ENCODE measurements at places on chromosomes 16 and 17.

GRCh38 chr17:21248500-21248899 lies 4.7 kb downstream of the NATD1 start:
- no peak for DNase-seq

DNA sequence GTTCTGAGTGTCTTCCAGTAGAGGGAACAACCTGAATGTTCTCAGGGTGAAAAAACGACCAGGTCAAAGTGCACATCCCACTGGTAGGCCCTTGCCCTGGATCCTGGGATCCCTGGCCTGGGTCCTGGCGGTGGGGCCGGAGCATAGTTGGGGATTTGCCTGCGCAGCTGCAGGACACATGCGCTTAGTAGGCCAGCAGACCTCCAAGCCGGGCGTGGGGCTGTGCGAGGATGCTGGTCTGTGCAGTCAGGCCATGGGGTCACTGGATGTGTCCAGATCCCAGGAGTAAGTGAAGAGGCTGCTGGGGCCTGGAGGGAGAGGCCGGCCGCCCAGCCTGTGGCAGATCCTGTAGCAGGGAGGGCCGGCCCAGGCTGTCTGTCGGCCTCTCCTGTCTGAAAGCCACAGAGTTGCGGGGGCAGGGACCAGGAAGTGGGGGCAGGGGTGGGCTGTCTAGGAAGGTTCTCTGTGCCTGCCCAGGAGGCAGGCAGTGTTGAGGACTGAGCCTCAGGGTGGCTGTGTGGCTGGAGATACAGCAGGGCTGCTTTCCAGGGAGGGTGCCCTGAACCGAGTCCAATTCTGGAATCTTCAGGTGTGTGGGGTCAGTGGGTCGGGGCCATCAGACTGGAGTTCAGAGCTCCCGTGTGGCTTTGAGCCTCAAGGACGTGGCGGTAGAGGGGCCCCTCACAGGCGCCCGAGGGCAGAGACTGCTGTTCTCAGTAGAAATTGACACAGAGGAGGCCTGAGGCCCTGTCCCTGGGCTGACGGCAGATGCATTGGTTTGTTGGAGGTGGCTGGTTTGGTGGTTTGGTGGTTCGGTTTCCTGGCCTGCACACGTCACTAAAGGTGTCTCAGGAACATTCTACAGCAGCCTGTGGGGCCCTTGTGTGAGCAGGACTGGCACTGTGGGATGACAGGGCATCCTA lies 17.2 kb upstream of the NUDT16L1 start:
- DNase-seq = peak; percentile 74

- no peak for DNase-seq
Observed at GRCh38 chr16:9422762-9423513, 331.5 kb downstream of the HAPSTR1 start.

DNA sequence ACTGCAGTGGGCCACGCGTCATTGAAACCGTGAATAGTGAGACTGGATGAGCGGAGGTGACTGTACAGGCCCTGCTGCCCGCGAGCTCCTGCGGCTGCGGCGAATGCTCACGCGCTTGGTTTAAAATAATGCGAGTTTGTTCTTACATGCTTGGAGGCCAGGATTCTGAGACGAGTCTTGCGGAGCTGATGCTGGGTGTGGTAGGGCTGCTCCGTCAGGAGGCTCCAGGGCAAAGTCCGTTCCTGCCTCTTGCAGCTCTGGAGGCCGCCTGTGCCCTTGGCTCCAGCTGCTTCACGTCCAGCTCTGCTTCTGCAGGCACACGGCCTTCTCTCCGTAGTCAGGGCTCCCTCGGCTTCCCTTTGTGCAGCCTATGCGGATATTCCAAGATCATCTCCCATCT lies 9.5 kb downstream of the ACSF3 start:
- DNase-seq = no peak

GRCh38 chr16:28604186-28604565 lies 5.7 kb downstream of the SULT1A1 start:
- DNase-seq = no peak

DNA sequence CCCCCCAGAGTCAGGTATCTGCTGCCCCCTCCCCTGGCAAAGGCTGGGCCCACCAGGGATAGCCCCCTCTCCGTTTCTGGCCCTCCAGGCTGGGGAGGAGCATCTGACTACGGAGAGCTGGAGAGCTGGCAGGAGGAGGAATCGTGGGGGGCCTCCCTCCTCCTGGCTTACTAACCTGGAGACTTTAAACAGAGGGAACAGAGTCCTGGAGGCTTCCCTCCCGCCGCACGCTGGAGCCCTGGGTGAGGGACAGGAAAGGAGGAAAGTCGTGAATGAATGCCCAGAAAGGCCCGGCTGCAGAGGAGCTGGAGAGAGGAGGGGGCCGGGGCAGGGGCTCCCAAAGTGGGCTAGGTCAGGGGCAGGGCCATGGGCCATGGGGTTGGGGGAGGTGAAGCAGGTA lies 9.9 kb downstream of the SRCIN1 start:
- DNase-seq = no peak

GRCh38 chr16:49875806-49876715 lies 20.1 kb upstream of the ZNF423 start:
- no peak for DNase-seq

DNA sequence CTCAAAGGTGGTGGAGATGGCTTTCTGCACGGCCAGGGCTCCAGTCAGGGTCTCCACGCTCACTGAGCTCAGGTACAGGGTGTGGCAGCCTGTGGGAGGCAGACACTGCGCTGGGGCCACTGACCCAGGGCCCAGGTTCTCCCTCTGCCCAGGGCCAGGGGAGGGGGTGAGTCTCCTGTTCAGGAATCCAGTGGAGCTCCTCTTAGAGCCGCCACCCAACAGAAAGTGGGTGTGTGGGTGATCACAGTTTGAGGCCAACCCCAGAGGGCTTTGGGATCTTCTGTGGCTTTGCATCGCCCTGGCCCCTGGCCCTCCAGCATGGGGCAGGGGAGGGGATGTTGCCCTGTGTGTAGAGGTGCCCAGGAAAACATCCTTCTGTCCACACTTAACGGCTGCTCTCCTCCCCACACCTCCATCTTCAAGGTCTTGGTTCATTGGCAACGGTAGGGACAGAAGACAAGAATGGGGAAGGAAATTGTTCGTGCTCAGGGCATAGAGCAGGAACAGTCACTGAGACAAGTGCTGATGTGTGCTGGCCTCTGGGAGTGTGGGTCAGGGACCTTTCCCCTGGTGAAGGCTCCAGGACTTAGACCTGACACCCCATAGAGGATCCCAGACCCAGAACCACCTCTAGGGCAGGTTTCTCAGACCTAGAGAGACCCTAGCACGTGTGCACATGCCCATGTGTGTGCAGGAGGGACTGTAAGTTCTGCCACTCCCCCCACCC lies 21.5 kb downstream of the TNS4 start:
- no peak for DNase-seq

DNA sequence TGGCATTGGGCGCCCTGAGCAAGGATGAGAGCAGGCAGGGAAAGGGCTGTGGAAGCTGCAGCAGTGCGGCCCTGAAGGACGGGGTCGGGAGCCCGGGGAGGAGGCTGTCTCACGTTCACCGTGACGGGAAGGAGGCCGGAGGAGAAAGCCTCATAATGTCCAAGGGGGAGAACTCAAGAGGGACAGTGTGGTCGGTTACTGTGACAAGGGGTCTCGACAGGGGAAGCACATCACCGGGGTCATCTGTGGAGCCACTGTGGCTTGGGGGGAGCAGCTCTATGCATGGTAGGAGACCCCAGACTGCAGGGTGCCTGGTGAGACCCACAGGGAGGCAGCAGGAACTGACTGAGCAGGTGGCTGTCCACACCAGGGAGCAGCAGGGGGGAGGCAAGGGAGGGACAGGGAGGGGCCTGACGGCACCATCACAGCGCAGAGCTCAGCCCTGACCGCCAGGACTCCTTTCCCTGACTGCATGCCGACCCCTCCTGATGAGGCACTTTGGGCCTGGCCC lies 154.6 kb upstream of the CHMP6 start:
- DNase-seq = no peak

DNA sequence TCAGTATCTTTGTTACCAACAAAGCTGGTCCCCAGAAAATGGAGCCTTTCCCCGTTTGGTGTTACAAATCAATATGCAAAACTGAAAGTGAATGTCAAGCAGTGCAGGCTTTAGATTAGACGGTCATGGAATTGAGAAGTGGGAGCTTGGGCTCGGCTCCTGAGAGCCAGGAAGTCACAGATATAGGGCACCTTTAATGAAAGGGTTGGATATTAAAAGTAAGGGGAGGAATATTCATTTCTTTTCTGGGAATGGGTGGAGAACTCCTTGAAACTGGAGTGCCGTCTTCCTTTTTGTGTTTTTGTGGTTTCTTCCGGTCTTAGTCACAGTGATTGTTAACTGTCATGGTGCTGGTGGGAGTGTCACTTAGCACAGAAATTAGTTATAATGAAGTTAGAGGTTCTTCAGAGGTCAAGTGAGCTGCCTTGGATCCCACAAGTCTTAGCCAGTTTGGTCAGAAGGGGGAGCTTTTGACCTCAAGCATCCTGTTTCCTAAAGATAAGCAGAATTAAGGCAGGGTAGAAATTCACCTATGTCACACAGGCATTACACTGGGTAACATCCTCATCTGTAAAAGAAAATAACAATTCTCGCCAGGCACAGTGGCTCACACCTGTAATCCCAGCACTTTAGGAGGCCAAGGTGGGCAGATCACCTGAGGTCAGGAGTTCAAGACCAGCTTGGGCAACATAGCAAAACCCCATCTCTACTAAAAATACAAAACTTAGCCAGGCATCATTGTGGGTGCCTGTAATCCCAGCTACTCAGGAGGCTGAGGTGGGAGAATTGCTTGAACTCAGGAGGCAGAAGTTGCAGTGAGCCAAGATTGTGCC lies 9.6 kb upstream of the EIF1 start:
- DNase-seq = peak; percentile 91

- no peak for DNase-seq
Observed at GRCh38 chr16:68749432-68749831, 12.3 kb downstream of the CDH1 start.

- no peak for DNase-seq
Observed at GRCh38 chr17:80561541-80562114, 17.0 kb downstream of the RPTOR start.

DNA sequence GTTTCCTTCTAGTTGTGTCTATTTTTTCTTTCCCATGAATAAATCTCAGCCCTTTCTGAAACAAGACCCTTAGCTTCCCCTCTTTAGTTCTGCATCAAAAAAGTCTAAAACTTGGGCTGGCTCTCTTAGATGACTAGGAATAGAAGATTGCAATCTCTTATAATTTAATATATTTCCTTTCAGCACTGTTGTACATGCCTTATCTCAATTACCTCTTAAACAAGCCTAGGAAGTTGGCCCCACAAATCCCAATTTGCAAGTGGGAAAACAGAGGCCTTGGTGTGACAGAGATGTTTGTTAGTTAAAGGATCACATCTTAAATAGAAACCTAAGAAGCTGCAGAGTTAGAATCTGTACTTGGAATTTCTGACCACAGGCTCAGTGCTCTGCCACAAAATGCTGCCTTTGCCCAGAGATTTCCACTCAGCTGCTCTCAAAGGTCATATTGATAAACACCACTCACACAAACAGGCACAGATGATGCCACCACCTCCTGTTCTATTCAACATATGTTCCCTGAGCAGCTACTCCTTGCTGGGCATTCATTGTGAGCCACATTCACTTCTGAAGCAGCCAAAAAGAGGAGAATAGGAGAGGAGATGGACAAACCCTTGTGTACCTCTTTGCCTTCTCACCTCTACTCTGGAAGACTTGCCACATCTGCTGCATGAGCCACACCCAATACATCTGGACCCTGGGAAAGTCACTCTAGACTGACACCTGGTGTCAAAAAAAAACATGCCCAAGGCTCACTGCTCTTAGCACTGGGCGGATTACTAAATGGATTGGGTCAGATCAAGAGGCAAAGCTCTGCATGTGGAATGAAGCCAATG lies 5.5 kb downstream of the CCDC182 start:
- DNase-seq = no peak

GRCh38 chr16:7921345-7921744 lies 588.7 kb downstream of the RBFOX1 start:
- no peak for DNase-seq

GRCh38 chr17:2346475-2346874 lies 9.2 kb downstream of the SGSM2 start:
- no peak for DNase-seq

GRCh38 chr16:57091975-57092785 lies at the start of gene CPNE2:
Gene CPNE2, plus strand, starts transcription at chr16:57092583. Its CDS starts 18,160 bp downstream, at chr16:57110743.
- DNase-seq = peak; percentile 22

DNA sequence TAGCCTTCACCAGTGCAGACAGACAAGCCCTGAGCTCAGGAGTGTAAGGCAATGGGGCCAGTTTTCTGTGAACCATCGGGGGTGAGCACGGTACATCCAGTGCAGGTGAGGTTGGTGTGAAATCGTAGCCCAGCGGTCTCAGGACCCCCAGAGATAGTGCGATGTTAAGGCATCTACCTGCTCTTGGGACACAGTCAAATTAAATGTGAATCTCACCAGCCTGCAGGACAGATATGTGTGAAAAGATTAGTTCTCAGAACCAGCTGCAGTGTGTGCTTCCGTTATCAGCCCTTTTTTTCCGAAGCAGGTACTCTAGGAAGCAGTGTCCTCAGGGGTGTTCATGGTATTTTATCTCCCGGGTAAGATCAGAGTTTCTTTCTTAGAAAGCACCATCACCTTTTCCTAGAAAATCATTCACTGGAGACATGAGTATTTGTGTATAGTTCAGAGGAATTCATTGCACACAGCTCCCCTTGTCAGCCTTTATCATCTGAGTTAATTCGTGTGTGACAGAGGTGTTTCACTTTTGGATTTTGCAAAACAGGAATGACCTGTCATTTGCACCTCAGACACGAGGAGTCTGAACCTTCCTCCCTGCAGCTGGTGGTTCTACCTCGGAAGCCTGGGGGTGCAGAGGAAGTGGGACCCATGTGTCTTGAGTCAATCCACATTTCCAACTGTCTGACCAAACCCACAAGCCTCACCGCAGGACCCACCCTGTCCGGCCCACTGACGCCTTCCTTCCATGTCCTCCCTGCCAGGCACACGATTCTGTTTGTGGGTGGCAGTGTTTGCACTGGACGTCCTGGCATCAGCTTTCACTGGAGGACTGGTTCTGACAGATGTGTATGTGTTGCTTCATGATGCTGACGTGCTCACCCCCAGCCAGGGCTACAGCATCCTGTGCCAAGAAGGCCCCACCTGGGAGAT lies 107.8 kb downstream of the CLEC16A start:
- peak; percentile 51 for DNase-seq

DNA sequence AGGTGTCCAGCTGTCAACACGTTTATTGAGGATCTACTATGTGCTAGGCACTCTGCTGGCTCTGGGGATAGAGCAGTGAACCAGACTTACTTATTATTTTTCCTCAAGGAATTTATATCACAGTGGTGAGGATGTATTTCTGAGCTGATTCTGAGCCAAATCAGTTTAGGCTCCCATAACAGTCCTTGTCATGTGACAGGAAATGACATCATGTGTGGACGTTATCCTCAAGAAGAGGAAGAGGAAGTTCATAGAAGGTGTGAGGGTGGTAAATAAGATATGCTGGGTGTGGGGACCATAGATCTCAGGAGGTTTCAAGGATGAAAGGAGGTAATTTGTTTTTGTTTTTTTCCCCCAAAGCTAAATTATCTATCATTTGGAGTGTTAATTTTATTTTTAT lies 873.5 kb upstream of the EEF2KMT start:
- no peak for DNase-seq

Data from CD4-positive, alpha-beta T cell treated with Interleukin-4 for 1 hour (primary cell).